ENCODE measurements at places on chromosomes 5 and 9.

DNA sequence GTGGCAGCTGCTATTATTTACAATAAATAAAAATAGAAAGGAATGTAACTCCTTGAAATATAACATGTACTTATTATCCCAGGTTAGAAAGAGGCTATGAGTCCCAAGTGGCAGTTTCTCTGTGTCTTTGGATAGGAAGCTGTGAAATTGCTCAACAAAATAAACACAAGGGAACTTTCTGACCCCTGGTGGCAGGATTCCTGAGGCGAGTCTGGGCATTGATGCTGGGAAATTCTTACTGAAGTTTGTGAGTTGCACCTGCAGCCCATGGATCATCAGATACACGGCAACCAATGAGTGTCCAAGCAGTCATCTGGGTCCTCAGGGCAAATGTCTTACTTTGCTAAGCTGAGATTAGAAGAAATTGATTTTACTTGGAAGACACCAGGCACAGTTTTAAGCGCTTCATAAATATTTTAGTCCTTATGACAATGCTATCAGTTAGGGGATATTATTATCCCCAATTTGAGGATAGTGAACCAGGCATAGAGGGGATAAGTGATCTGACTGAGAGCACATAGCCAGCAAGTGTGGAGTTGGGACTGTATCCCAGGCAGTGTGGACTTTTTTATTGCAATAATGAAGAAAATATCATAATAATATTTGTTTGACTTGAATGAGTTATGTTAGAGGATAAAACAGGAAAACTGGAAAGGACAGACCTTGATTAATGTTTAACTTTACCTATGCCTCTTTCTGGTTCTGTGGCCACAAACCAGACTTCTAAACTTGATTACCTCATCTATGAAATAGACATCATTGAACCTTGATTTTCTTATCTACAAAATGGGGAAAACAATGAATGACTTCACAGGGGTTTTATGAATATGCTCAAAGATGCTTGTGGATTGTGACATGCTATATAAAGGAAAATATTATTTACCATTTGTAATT is 265.5 kb upstream of the ADAMTSL1 start:
- peak; percentile 45 for DNase-seq

DNA sequence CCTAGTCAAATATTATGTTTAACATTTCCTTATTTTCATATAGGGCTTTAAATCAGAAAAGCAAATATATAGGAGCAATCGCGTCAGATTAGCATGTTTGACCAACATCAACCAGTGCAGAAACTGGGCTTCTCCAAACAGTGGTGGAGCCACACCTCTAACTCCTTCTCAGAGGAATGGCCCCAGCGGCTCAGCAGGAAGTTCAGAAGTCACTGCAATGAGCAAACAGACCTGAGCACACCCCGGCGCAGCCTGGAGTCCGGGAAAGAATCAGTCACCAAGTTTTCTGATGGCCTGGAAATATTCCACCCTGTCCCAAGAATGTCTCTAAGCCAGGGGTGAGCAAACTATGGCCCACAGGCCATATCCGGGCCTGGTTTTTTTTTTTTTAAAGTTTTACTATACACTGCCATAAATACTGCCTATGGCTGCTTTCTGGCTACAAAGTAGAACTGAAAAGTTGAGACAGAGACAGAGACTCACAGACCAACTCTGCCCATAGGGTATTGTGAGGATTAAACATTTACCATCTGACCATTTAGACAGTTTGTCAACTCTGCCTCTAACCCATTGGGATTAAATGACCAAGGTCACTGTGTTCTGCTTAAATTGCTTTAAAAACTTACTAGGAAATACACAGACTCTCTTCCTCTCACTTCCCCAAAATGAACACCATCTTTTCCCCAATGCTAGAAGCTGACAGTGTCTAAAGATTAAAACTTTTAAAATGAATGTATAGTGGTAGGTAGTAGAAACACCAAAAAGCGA is 5.4 kb downstream of the GOLM1 start:
- DNase-seq: peak; percentile 63

GRCh38 chr5:160312134-160312959 is at the start of gene CCNJL:
CCNJL (minus strand) TSS chr5:160312564; CDS start chr5:160311923, 641 bp downstream.
- peak; percentile 72 for DNase-seq

DNA sequence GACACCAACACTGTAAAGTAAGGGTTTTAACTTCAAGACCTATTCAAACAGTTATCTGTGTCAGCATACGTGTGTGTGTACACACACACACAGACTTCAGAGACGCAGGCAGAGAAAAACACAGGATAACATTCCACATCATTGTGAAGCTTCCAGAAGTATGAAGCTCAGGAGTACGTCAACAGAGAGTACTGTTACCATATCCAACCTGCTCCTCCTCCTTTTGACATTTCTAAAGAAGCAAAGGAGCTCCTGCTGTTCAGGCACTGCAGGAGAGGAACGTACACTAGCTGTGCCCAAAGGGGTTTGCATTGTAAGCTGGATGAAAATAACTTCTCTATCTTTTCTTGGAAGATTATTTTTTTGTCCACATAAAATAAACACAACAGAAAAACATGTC is 180.7 kb downstream of the MEF2C start:
- DNase-seq: peak; percentile 5

- DNase-seq: no peak
Measured at GRCh38 chr5:31086839-31087415, 106.6 kb upstream of the CDH6 start.

DNA sequence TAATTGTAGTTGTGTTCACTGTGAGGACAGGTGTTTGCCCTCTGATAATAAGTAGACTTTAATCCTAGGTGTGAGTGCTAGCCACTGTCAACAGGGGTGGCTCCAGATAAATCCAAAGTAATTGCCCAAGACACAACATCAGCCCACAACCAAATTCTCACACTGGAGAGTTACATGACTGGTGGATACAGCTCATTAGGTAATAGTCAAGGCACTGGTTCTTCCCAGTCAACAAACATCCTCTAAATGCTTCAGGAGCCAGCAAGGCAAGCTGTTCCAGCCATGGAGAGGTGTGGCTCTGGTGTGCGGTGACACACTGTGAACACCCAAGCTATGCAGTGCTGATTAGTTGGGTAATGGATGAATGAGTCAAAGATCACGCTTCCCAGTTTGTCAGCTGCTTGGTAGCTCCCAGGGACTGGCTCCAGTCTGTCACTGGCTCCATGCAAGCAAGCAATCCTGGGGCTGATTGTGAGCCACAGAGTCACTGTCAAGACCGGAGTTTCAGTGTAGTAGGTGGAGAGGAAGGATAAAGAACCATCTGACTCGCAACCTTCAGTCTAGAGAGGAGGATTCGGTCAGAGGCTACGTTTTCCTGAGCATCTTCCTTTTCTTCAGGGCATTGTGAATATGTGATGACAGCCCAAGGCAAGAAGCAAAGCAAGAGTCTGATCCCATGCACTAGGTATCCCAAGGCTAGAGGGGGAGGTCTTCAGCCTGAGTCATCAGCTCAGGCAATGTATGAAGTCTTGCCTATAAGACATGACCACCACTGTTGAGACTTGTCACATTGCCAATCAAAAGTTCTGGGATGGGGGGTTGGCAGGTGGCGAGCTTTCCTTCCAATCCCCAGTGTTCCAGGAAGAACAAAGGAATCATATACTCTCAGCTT is 63.1 kb downstream of the UGCG start:
- DNase-seq: no peak

GRCh38 chr9:24776226-24776625 is 230.5 kb upstream of the IZUMO3 start:
- no peak for DNase-seq

DNA sequence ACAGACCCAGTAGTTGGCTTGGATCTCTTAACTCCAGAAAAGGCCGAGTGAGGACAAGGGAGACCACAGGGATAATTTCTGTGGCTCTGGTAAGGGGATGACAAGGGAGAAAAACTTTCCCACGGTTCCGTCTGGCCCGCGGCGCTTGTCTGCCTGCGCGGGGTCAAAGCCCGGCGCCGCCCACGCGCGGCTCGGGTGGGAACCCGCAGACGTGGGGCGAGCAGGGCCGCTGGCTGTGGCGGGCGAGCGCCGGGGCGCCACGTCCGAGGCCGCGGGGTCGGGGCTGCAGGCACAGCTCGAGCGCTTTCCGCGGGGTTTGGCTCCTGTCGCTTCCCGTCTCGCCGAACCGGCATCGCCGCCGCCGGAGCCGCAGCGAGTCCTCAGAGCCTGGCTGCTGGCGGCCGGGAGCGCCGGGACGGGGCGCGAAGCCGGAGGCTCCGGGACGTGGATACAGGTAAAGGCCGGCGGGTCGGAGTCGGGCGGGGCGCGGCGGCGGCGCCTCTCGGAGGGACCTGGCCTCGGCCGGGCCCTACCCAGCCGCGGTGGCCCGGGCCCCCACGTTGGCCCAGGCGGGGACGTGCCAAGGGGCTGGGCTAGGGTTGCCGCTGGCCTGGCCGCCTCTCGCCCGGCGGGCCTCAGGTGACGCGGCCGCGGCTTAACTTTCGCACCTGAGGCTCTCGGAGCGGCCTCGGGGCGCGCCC is at the start of gene RNF180:
Gene RNF180, plus strand, starts transcription at position 344 of the 701 bp plus-strand sequence. CDS start 34,965 bp downstream, outside the sequence.
- DNase-seq: no peak

- peak; percentile 79 for DNase-seq
Measured at GRCh38 chr5:63820577-63820976, 141.7 kb downstream of the HTR1A start.

- DNase-seq: no peak
Measured at GRCh38 chr9:136028760-136029470, 66.2 kb downstream of the NACC2 start.

GRCh38 chr9:4799033-4799430 is 6.3 kb downstream of the RCL1 start:
- no peak for DNase-seq

GRCh38 chr9:74122661-74123060 is 374.5 kb upstream of the RORB start:
- DNase-seq: no peak

GRCh38 chr9:16817002-16817401 is 53.5 kb downstream of the BNC2 start:
- no peak for DNase-seq

- DNase-seq: no peak
Measured at GRCh38 chr5:35319333-35320002, 89.2 kb upstream of the PRLR start.

DNA sequence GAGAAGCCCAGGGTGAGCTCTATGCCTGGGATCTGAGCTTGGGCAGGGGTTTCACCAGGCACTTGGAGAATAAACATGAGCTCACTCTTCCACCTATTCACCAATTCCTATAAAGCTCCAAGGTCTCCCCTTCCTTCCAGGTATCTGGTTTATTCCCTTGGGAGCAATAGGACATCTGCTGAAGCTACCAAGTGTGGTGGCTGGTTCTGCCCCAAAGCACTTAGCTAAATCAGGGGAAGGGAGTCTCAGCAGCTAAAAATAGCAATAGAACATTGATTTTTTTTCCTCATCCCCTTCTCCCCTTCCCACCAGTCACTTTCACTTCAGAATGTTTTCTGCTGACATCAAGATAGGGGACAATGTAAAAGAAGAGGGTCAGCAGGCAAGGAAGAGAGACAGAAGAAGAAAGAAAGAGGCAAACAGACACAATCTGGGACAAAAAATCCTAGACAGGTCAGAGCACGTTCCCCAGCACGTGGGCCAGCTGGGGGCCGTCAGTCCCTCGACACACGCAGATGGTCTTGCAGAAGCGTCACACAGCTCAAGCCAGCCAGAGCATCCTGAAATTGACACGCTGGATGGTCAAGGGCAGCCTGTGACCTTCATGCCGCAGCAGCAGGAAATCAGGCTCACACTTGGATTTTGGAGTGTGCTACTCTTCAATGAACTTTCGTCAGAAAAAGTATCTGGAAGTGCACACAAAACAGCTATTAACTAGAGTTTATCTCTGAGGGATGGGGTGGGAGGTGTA is 176.0 kb downstream of the ZNF608 start:
- DNase-seq: no peak

GRCh38 chr9:131398204-131398603 is 4.3 kb downstream of the PRRC2B start:
- no peak for DNase-seq

DNA sequence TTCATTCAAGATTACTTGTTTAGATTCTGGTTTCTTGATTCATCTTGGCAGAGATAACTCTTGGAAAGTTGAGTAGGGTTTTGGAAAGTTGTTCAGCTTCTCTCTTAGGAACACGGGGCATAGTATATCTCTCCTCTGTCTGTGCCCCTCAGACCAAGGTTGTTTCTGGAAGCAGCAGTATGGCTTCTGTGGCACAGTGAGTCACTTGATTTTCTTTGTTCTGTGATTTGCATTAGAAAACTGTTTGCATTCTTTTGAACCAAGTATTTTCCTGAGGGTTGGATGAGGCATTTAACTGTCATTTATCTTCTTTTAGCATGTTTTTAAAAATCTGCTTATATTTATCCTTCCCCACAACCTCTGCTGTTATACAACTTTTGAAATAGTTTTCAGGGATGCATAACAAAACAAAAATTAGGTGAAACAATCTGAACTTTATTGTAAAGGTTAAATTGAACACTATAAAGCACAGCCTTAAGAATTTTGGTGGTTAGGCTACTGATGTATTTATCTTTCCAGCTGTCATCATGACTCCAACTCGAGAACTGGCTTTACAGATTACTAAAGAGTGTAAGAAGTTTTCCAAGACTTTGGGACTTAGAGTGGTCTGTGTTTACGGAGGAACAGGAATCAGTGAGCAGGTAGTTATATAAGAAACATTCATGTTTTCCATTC is 26.5 kb downstream of the DDX46 start:
- DNase-seq: no peak

DNA sequence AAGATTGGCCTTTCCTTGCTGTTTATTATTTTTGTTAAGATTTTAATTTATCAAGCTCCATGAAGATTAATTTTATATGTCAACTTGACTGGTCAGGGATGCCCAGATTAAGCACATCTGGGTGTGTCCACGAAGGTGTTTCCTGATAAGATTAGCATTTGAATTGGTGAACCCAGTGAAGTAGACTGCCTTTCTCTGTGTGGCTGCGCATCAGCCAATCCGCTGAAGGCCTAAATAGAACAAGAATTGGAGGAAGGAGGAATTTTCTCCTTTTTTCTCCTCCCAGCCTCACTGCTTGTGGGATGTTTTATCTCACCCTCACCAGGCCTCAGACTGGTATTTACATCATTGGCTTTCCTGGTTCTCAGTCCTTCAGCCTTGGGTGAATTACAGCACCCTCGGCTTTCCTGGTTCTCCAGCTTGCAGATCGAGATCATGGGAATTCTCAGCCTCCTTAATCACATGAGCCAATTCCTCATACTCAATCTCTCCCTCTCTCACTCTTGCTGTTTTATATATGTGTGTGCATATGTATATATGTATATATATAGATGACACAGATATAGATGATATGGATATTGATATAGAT is 135.4 kb upstream of the SPEF2 start:
- DNase-seq: no peak

- peak; percentile 41 for DNase-seq
Measured at GRCh38 chr9:10252174-10252573, 360.6 kb downstream of the PTPRD start.
